ENCODE measurements at places on chromosomes 3 and 15.

DNA sequence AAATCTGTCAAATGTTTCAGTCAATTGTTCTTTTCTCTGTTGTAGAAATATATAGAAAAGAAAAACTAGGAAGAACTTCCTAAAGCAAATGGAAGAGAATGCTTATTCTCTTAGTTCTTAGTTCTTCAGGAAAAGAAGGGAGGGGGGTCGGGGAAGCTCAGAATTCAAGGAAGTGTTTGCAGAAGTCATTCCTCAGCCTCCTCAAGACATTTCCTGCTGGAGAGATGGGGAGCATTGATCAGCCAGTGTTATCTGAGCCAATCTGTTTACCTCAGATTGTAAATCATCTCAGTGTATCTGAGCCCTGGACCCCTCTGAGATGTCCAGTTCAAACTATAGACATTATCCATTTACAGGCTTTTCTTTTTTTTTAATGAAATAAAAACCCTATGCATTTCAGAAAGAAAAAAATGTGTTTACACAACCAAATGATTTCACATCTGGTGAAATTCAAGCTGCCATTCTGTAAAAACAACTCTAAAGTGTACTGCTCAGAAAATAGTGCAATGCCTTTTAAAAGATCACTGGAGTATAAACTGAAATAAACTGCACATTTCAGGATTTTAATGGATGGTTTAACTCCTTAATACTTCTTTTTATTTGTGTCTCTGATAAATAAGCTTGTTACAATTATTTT is 460.7 kb downstream of the ROBO1 start:
- H3K27ac ChIP-seq, result no peak overlapping the region
- H3K36me3 ChIP-seq, result no peaks in the 10 kb centered on the region
- no peak overlapping the region for H3K4me3 ChIP-seq

GRCh38 chr15:77066971-77067690 is 3.8 kb downstream of the TSPAN3 start:
- H3K4me3 ChIP-seq, result peak overlapping the region; percentile 69
- peak overlapping the region; percentile 89 for H3K27ac ChIP-seq
- DNase-seq, result no peak
- H3K27me3 ChIP-seq, result no peaks in the 10 kb centered on the region
- peaks cover 19% of the 10 kb centered on the region for H3K36me3 ChIP-seq
- H3K4me1 ChIP-seq, result peaks cover 81% of the 10 kb centered on the region

GRCh38 chr3:191435981-191436380 is 25.0 kb upstream of the PYDC2 start:
- no peak for DNase-seq
- H3K36me3 ChIP-seq, result no peaks in the 10 kb centered on the region
- H3K27ac ChIP-seq, result no peak overlapping the region
- peaks cover 6% of the 10 kb centered on the region for H3K4me1 ChIP-seq
- H3K27me3 ChIP-seq, result peaks cover 6% of the 10 kb centered on the region
- no peak overlapping the region for H3K4me3 ChIP-seq

- no peak overlapping the region for H3K4me3 ChIP-seq
- no peaks in the 10 kb centered on the region for H3K36me3 ChIP-seq
- no peaks in the 10 kb centered on the region for H3K27me3 ChIP-seq
- H3K27ac ChIP-seq, result no peak overlapping the region
- H3K4me1 ChIP-seq, result no peaks in the 10 kb centered on the region
- DNase-seq, result no peak
Measured at GRCh38 chr3:135142530-135142929, 347.5 kb downstream of the EPHB1 start.

GRCh38 chr3:12679468-12679867 is 15.6 kb upstream of the RAF1 start:
- H3K4me3 ChIP-seq, result no peak overlapping the region
- H3K27ac ChIP-seq, result no peak overlapping the region
- H3K27me3 ChIP-seq, result peaks cover 2% of the 10 kb centered on the region
- no peaks in the 10 kb centered on the region for H3K4me1 ChIP-seq

- no peak for DNase-seq
- H3K4me1 ChIP-seq, result peaks cover 29% of the 10 kb centered on the region
- peaks cover 17% of the 10 kb centered on the region for H3K36me3 ChIP-seq
- H3K27ac ChIP-seq, result peak overlapping the region; percentile 89
- H3K27me3 ChIP-seq, result no peaks in the 10 kb centered on the region
- H3K4me3 ChIP-seq, result peak overlapping the region; percentile 97
Measured at GRCh38 chr3:48088056-48088748, 72.0 kb upstream of the MAP4 start.

DNA sequence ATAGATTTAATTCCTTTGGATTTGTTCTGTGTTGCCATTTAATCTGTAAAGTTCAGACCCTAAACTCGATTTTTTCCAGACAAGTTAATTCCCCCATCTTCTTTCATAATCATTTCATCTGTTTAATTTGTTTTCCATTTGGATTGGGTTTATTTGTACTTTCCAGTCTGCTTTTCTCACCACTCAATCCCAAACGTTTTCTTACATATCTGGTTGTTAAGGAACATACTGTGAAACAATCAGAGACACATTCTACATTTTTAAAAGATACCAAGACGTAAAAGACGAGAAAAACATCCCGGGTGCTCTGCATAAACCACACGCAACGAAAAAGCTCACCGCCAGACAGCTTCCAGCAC is 13.0 kb upstream of the ONECUT1 start:
- H3K36me3 ChIP-seq, result no peaks in the 10 kb centered on the region
- peaks cover 23% of the 10 kb centered on the region for H3K4me1 ChIP-seq
- peaks cover 72% of the 10 kb centered on the region for H3K27me3 ChIP-seq
- DNase-seq, result no peak
- peak overlapping the region; percentile 68 for H3K27ac ChIP-seq
- H3K4me3 ChIP-seq, result no peak overlapping the region

- H3K36me3 ChIP-seq, result no peaks in the 10 kb centered on the region
- H3K27ac ChIP-seq, result no peak overlapping the region
- DNase-seq, result no peak
Measured at GRCh38 chr3:60517134-60517533, 734.1 kb downstream of the FHIT start.

DNA sequence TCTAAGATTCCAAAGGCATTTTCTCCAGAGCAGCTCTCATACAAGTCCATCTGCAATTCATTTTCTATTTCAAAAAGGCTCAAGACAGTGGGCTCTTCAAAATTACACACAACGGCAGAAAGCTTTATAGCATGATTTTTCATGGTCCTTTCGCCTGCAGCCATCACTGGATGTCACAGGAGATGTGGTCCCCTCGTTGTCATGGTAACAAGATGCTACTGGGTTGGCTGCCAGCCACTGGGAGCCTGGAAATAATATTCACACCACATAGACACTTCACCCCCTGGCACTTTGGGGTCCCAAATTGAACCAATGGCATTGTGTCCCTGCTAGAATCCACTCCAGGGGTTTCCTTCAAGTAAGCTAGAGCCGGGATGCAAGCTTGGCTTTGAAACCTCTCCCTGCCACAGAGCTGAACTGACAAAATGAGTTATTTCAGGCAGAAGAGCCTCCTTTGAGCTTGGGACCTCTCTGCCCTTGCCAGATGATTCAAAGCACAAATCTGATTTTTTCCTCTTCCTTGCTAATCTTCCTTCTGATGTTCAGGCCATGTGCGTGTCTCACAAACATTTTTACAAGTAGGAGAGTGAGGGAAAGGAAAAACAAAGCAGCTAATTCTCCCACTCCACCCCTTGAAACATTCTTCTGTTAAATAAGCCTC is 512.6 kb upstream of the ADAMTS9 start:
- no peak for DNase-seq
- H3K27me3 ChIP-seq, result no peaks in the 10 kb centered on the region
- H3K4me1 ChIP-seq, result no peaks in the 10 kb centered on the region

GRCh38 chr3:17643691-17644090 is 98.7 kb downstream of the TBC1D5 start:
- H3K27ac ChIP-seq, result no peak overlapping the region
- H3K4me3 ChIP-seq, result no peak overlapping the region
- H3K27me3 ChIP-seq, result no peaks in the 10 kb centered on the region
- DNase-seq, result no peak
- peaks cover 20% of the 10 kb centered on the region for H3K4me1 ChIP-seq

DNA sequence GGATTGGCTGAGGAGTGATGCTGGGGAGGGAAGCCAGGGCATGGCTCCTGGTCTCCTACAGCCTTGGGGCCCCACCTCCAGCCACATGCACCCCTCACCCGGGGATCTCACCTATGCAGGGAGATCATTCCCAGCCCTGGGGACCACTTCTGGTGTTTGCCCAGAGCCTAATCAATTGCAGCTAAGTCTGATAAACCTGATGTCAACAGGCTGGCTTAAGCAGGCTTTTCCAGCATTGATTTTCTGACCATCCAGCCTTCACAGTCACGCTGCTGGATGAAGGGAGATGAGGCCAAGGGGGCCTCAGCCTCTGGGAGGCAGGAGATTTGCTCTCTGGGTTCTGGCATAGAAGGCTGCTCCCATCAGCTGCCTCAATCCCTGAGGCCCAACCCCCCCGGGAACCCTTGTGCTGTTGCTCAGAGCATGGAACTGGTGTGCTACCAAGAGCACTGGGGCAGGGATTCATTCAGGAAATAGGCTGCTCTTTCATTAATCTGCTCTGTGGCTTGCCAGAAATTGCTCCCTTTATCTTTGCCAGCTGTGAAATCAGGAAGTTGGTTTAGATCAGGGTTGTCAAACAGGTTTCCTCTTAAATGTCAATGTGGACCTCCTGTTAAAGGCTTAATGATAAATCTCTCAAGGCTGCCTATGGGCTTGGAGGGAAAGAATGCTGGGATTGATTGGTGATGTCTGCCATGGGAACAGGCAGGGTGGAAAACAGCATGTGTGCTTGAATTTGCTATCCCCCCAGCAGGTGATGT is 19.0 kb downstream of the FAM3D start:
- no peaks in the 10 kb centered on the region for H3K36me3 ChIP-seq
- H3K27ac ChIP-seq, result no peak overlapping the region
- no peak for DNase-seq
- peaks cover 5% of the 10 kb centered on the region for H3K27me3 ChIP-seq
- H3K4me1 ChIP-seq, result no peaks in the 10 kb centered on the region

DNA sequence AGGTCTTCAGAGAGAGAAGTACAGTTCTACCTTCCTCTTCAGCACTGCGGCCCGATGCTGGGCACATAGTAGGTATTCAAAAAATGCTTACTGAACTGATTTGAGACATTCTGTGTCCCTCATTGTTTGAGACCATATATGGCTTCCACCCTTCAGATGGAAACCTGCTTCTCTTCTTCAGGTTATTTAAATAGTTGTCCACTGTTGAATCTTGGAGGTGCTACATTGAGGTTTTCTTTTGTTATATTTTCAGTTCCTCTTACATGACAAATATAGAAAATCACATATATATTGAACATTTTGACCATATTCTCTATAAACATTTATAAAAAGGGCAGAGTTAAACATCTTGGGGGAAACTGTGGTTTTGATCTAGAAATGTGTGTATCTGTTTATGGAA is 200.2 kb upstream of the LRRC3B start:
- H3K4me3 ChIP-seq, result no peak overlapping the region
- no peaks in the 10 kb centered on the region for H3K36me3 ChIP-seq
- no peaks in the 10 kb centered on the region for H3K27me3 ChIP-seq
- no peak overlapping the region for H3K27ac ChIP-seq
- DNase-seq, result no peak
- H3K4me1 ChIP-seq, result no peaks in the 10 kb centered on the region

DNA sequence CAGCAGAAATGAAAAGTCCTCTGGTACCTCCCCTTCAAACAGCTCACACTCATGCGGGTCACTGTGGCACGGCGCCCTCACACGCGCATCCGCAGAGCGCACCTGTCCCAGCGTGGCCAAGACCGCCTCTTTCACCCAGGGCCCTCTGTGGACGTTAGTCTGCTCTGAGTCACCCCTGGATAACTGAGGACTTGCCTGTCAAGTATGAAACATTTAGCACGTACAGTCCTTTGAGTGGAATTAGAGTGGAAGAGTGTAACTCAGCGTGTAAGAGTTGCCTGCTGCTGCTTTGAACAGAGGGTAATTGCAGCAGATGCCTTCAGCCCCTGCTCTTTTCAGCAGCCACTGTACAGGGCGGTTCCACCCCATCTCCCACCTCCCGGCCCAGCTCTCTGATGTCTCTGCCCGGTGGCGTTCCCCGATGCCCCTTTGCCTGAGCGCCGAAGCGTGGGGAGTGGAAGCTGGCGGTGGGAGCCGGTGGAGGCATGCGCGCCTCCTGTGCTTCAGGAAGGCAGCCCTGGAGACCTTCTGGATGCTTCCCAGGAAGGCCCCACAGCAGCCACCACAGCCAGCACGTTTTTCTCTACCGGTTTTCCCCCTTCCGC is 23.0 kb downstream of the CPN2 start:
- peaks cover 16% of the 10 kb centered on the region for H3K27me3 ChIP-seq
- H3K36me3 ChIP-seq, result no peaks in the 10 kb centered on the region
- DNase-seq, result no peak

DNA sequence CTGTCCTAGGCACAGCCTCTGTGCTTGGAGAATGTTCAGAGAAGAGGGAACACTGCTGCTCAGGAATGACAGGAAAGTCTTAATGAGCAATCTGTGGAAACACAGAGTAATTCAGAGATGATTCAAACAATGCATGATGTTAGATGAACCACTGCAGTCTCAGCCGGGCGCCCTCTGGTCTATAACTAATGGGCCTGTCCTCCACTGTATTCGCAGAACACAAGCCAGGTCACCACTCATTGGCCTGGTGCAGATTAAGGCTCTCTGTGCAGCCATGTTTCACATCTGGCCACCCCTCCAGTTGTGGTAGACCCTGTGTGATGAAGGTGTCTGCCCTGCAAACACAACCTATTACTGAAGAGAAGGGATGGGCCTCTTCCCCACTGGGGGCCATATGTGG is 281.7 kb upstream of the ROPN1 start:
- no peaks in the 10 kb centered on the region for H3K36me3 ChIP-seq
- H3K27me3 ChIP-seq, result peaks cover 4% of the 10 kb centered on the region
- no peak overlapping the region for H3K27ac ChIP-seq
- no peak for DNase-seq
- no peaks in the 10 kb centered on the region for H3K4me1 ChIP-seq

DNA sequence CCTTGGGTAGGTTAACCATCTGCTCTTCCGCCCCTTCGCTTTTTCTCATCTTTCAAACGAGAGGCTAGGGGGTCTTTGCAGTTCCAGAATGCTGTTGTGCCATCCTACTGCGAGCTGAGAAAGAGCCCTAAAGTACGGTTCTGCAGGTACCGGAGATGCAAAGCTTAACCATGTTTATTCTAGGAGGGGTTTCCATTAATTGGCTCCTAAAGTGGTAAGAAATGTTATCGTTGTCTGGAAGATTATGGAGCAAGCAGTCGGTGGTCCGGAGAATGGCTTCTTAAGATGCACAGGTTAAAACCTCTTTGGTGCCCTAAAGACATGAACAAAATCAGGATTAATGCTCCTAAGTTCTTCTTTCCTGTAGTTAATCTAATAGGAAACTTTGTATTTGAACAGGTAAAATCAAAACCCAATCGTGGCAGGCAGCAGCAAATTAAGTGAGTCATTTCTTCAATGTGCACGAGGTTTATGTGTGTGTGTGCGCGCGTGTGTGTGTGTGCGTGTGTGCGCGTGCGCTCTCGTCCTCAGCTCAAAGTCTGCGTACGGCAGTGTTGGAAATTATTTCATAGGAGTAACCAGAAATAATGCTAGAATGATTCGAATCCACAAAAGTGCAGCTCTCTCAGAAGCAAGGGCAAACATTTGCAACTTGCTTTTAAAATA is 772 bp downstream of the FAM81A start:
- DNase-seq, result no peak
- H3K36me3 ChIP-seq, result no peaks in the 10 kb centered on the region
- H3K27me3 ChIP-seq, result peaks cover 3% of the 10 kb centered on the region
